Keratinocyte (primary cell): ENCODE measurements at places on chromosomes 7 and 10. TPM values are rescaled to one million over a fixed set of nuclear protein-coding genes. Genes with fewer than 3 reads are reported as not detected.

CNNM1 gene
- polyA plus RNA-seq = 0.62 to 1.3 TPM (median 0.83 TPM) in 3 replicates

HMX2 gene
- polyA plus RNA-seq = not detected in 3 replicates

FKBP6 gene
- not detected in 3 replicates for polyA plus RNA-seq

DNA sequence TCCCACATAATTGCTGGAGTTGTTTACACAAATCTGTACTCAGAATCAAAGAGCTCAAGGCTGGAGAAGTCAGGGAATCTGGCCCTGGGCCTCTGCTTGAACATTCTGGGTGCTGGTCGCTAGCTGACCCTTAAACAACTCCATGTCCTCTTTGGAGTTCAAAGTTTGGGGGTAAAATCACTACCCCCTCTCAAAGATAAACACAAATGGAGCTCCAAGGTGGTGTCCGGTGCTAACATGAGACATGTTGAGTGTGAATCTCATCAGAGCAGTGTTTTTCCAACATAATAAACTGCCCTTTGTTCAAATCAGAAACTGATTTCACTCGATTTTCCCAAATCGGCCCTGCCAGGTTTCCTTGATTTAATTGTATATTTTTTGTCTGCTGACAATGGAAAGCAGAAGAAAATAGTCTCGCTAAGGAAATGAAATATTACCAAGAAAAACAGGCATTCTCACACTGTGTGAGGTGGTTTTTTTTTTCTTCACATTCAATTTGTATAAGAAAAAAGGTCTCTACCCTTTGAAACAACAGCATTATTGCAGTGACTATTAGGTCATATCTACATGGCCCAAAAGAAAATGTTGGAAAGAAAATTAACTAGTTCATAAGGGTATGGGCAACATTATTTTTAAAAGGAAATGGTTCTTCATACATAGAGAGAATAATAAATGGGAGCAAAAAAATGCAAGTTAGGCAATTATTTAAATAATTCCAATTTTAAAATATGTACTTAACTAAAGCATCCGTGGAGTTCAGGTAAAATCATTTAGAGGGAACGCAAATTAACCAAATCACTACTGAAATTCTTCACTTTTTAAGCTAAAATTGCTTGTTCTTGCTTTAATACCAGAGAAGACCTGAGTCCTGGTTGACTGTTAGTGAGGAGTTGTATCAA, 56.1 kb upstream of the CAPZA2 start:
- peaks cover 26% of the 10 kb centered on the region for H3K4me1 ChIP-seq
- H3K36me3 ChIP-seq = no peaks in the 10 kb centered on the region
- no peak overlapping the region for H3K27ac ChIP-seq
- H3K4me3 ChIP-seq = no peak overlapping the region
- no peaks in the 10 kb centered on the region for H3K27me3 ChIP-seq

GRCh38 chr10:123904834-123905409, 13.3 kb upstream of the CPXM2 start:
- no peaks in the 10 kb centered on the region for H3K4me1 ChIP-seq
- H3K36me3 ChIP-seq = no peaks in the 10 kb centered on the region
- H3K4me3 ChIP-seq = no peak overlapping the region
- H3K27me3 ChIP-seq = peaks cover 15% of the 10 kb centered on the region
- no peak overlapping the region for H3K27ac ChIP-seq

CAMK1D gene
- 0.76 to 0.97 TPM (median 0.85 TPM) in 3 replicates for polyA plus RNA-seq

ZNF736 gene
- 3.9 to 8.3 TPM (median 8.2 TPM) in 3 replicates for polyA plus RNA-seq

DNA sequence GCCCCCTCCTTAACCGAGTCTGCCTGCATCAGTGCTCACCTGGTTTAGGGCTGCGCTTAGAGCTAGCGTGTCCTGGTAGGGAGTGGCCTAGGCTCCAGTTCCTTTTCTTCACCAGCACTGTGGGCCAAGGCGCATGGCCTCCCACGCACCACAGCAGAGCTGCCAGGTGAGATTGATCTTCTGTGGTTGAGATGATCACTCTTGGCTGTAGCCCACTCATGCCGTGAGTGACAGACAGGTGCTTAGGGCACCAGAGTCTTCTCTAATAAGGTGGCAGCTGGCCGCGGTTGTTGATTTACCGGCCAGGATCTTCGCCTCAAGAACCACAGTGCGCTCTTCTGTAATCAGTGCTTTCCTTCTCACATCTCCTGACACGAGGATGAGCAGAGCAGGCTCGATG, 157.2 kb upstream of the INSYN2A start:
- H3K36me3 ChIP-seq = no peaks in the 10 kb centered on the region
- H3K27me3 ChIP-seq = no peaks in the 10 kb centered on the region
- H3K4me3 ChIP-seq = no peak overlapping the region
- no peaks in the 10 kb centered on the region for H3K4me1 ChIP-seq

GRCh38 chr7:3956949-3957348, 655.9 kb downstream of the SDK1 start:
- DNase-seq = no peak
- H3K4me3 ChIP-seq = no peak overlapping the region
- H3K27me3 ChIP-seq = no peaks in the 10 kb centered on the region
- peaks cover 19% of the 10 kb centered on the region for H3K4me1 ChIP-seq

- H3K27me3 ChIP-seq = no peaks in the 10 kb centered on the region
- H3K4me3 ChIP-seq = no peak overlapping the region
- no peaks in the 10 kb centered on the region for H3K36me3 ChIP-seq
- no peak overlapping the region for H3K27ac ChIP-seq
- peaks cover 7% of the 10 kb centered on the region for H3K4me1 ChIP-seq
Observed at GRCh38 chr7:117645481-117646165, 165.8 kb downstream of the CFTR start.

DNA sequence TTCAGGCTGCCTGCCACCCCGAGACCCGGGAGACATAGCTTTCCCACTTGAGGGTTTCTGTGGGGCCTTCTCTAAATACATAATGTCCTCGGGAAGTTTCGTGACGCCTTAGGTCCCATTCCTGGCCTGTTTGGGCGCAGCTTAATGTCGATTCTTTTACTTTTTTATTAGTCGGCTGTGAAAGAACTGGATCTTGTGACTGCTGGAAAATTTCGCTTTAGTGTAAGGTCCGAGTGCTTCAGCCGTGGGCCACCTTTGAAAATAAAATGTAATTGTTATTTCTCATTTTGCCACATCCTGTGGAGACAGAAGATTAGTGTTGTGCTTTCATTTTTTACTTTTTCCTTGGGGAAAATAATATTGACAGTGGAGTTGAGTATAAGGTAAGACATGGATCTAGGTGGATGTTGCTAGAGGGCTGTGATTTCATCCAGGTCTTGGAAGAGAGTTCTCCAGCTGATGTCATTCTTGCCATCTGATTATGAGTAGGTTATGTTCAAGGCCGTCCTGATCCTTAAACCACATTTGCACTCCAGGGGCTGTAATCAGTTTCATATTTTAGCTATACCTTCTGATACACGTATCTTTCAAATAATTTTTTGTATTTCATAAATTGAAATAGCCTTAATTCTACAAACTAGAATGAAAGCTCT, 830 bp downstream of the RAB18 start:
- H3K4me1 ChIP-seq = peaks cover 34% of the 10 kb centered on the region
- peaks cover 15% of the 10 kb centered on the region for H3K36me3 ChIP-seq
- no peaks in the 10 kb centered on the region for H3K27me3 ChIP-seq
- peak overlapping the region; percentile 67 for H3K4me3 ChIP-seq
- no peak for DNase-seq

- H3K27ac ChIP-seq = no peak overlapping the region
- H3K4me3 ChIP-seq = no peak overlapping the region
- H3K4me1 ChIP-seq = no peaks in the 10 kb centered on the region
- no peak for DNase-seq
- H3K36me3 ChIP-seq = no peaks in the 10 kb centered on the region
- no peaks in the 10 kb centered on the region for H3K27me3 ChIP-seq
Observed at GRCh38 chr10:42428534-42428933, 209.8 kb downstream of the ZNF33B start.

DNA sequence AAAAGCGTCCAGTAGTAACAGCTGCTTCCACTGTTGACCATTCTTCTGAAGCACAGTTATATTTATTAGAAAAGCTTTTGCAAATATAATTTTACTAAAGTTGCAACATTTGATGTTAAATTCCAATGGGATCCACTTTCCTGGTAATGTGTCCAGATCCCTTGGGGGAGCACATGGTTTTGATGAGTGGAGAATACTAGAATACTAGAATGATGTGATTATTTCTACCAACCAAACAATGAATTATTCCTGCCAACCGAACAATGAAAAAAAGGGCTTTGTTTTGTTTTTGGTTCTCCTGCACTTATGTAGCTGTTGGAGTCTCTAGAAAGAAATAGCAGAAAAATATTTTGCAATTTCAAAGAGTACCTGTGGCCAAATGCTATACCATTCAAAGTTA, 59.1 kb downstream of the BPGM start:
- H3K36me3 ChIP-seq = no peaks in the 10 kb centered on the region
- H3K27ac ChIP-seq = no peak overlapping the region
- H3K27me3 ChIP-seq = no peaks in the 10 kb centered on the region
- DNase-seq = no peak

- peaks cover 8% of the 10 kb centered on the region for H3K4me1 ChIP-seq
- no peak overlapping the region for H3K27ac ChIP-seq
- H3K27me3 ChIP-seq = no peaks in the 10 kb centered on the region
- peaks cover 3% of the 10 kb centered on the region for H3K36me3 ChIP-seq
- no peak overlapping the region for H3K4me3 ChIP-seq
Observed at GRCh38 chr7:140678816-140679130, 6.0 kb downstream of the ADCK2 start.

GRCh38 chr7:106609416-106609815, 51.5 kb downstream of the CCDC71L start:
- peak overlapping the region; percentile 52 for H3K27ac ChIP-seq
- no peak overlapping the region for H3K4me3 ChIP-seq
- no peaks in the 10 kb centered on the region for H3K36me3 ChIP-seq
- no peaks in the 10 kb centered on the region for H3K27me3 ChIP-seq
- peaks cover 24% of the 10 kb centered on the region for H3K4me1 ChIP-seq

HMX3 gene
- not detected in 3 replicates for polyA plus RNA-seq

GRCh38 chr7:29547421-29547820, 16.2 kb upstream of the PRR15 start:
- no peak overlapping the region for H3K4me3 ChIP-seq
- no peaks in the 10 kb centered on the region for H3K27me3 ChIP-seq
- no peak overlapping the region for H3K27ac ChIP-seq

DNA sequence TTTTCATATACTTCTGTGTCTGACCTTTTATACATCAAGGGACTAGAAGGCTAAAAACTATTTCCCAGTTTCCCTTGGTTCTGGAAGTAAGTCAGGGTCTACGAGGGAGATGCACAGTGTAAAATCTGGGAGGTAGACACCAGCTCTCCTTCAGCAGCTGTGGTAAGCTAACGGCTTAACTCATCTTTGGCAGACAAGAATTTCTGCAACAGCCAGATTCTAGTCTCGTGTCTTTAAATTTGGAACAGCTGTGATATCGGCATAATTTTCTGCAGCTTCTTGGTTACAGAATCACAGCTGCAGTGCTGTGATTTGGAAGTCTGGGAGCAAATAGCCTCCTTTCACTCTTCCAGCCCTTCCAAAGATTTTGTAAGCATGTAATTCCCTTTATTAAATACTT, 37.4 kb upstream of the ABCB4 start:
- no peaks in the 10 kb centered on the region for H3K4me1 ChIP-seq
- no peak for DNase-seq
- H3K4me3 ChIP-seq = no peak overlapping the region

DNA sequence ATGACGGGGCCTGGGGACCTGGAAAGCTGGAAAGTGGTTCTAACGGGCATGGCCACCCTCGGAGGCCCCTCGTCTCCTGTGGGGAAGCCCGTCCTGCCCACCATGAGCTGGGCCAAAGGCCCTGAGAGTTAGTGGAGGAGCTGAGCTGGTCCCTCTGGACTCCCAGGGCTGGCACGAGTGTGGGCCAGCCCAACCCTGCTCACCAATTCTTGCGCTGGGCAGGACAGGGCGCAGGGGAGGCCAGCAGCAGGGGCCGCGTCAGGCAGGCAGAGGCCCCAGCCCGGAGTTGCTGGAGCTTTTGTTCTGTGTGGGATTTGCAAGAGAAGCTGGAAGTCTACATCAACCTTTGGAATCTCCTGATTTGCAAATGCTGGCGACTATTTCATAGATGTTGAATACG, 29.8 kb downstream of the UNCX start:
- no peaks in the 10 kb centered on the region for H3K4me1 ChIP-seq
- H3K36me3 ChIP-seq = no peaks in the 10 kb centered on the region
- no peak for DNase-seq
- no peak overlapping the region for H3K4me3 ChIP-seq
- peaks cover 34% of the 10 kb centered on the region for H3K27me3 ChIP-seq
- H3K27ac ChIP-seq = no peak overlapping the region

DNA sequence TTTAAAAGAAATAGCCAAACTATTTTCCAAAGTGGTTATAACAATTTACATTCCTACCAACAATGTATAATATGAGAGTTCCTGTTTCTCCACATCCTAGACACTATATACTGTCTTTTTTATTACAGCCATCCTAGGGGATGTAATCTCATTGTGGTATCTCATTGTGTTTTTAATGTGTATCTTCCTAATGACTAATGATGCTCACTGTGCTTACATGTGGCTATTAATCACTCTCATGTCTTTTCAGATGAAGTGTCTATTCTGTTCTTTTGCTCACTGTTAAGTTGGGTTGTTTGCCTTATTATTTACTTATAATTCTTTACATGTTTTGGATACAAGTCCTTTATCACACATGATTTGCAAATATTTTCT, 71.8 kb downstream of the ZNF438 start:
- DNase-seq = no peak
- no peaks in the 10 kb centered on the region for H3K27me3 ChIP-seq
- H3K27ac ChIP-seq = no peak overlapping the region
- no peaks in the 10 kb centered on the region for H3K36me3 ChIP-seq
- no peaks in the 10 kb centered on the region for H3K4me1 ChIP-seq
- no peak overlapping the region for H3K4me3 ChIP-seq

- H3K4me3 ChIP-seq = no peak overlapping the region
- H3K4me1 ChIP-seq = peaks cover 5% of the 10 kb centered on the region
- H3K27ac ChIP-seq = no peak overlapping the region
- no peaks in the 10 kb centered on the region for H3K36me3 ChIP-seq
- no peak for DNase-seq
- H3K27me3 ChIP-seq = no peaks in the 10 kb centered on the region
Observed at GRCh38 chr10:52563360-52563759, 209.2 kb downstream of the MBL2 start.

GRCh38 chr7:77760809-77761453, 37.3 kb downstream of the TMEM60 start:
- DNase-seq = no peak
- no peaks in the 10 kb centered on the region for H3K36me3 ChIP-seq
- H3K4me1 ChIP-seq = no peaks in the 10 kb centered on the region
- H3K4me3 ChIP-seq = no peak overlapping the region
- no peaks in the 10 kb centered on the region for H3K27me3 ChIP-seq

DNA sequence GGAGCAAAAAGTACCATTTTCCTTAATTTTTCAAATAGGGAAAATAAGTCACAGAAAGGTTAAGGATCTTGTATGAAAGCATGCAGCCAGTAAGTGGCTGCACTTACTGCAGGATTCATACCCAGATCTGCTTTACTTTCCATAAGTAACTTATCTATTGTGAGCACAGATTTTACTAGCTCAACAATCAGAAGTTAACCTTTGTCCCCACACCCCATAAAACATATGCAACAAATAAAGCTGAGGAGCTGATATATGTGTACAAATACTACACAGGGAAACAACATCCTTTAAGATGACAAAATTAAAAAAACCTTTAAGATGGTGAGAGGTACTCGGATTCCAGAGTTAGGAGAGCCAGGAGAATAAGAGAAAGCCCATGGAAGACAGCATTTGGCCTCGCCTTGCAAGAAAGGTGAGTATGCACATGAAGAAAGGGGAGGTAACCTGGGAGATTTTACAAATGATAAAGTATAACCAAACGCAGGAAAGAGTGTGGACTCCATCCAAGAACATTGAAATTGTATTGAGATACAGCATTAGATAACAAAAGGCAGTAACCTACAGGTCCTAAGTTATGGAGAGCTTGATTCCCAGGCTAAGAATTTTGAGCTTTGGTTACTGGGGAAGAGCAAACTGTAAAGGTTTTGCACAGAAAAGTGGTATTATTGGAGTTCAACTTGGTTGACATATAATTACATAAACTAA, 87.1 kb downstream of the ITGB8 start:
- no peaks in the 10 kb centered on the region for H3K4me1 ChIP-seq
- H3K27me3 ChIP-seq = no peaks in the 10 kb centered on the region
- no peak overlapping the region for H3K27ac ChIP-seq
- H3K4me3 ChIP-seq = no peak overlapping the region
- H3K36me3 ChIP-seq = no peaks in the 10 kb centered on the region
